ENCODE measurements at places on chromosomes 16 and 17. TPM values are rescaled to one million over a fixed set of nuclear protein-coding genes. Genes with fewer than 3 reads are reported as not detected.

DNA sequence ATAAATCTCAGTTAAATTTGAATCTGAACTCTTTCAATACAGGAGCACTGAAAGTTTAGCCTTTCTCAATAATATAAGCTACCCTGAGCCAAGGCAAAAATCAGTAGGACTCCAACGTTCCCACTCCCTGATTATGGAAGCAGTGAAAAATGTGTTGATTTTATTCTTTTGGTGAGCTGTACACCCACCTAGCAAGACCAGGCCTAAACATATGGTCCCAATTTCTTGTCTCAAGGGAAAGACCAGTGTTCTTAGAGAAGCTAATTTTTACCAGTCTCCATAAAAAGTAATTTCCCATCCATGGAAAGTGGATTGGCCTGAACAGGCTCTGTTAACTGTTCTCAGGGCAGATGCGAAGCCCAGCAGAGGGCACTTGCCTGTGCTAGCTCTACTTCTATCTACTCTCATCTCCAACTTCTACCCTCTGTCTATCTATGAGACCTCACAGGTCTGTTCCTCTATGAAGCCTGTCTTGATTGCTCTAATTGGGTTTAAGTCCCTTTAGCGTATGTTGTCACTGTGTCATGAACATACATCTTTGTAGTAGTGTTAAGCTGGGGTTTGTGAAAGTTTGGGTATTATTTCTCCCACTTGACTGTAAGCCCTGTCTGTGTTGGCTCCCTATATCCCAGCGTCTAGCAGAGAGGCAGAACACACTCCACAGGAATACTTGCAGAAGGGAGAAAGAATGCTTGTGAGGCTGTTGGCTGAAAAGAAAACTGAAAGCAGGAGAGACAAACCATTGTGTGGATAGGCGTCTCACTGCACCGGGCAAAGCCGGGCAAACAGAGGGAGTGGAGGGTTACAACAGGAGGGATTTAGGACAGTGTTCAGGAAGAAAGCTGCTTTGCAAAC is 167.1 kb upstream of the MAF start:
- DNase-seq = peak; percentile 64

GRCh38 chr16:64412578-64413280 is 709.1 kb downstream of the CDH11 start:
- DNase-seq = no peak

Gene CLEC10A
- not detected for total RNA-seq

Gene IL32
- 918 TPM for total RNA-seq

- DNase-seq = no peak
Measured at GRCh38 chr17:40354221-40355122, 10.1 kb downstream of the GJD3 start.

Gene TM4SF5
- total RNA-seq = not detected

DNA sequence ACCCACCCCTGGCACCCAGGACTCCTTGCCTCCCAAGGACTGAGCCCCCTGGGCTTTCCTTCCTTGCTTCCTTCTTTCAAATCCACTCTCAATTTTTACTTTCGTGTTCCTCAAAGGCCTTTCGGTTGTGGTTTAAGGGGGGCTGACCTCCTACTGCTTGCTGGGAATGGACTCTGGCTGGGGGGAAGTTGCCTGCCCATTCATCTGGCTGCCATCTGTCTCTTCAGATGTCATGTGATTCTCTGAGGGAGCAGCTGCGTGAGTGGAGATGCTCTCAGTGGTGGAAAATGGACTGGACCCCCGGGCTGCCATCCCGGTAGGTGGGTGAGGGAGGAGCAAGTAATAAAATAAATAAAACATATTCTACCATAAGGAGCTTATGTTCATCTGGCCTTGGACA is 93.8 kb upstream of the RPRML start:
- DNase-seq = no peak

GRCh38 chr17:15109608-15110007 is 155.5 kb downstream of the PMP22 start:
- DNase-seq = no peak

Gene CREBBP
- total RNA-seq = 42.3 TPM

GRCh38 chr17:55332296-55333041 is 67.7 kb downstream of the HLF start:
- DNase-seq = no peak
